ENCODE measurements at places on chromosomes 5 and 9.

DNA sequence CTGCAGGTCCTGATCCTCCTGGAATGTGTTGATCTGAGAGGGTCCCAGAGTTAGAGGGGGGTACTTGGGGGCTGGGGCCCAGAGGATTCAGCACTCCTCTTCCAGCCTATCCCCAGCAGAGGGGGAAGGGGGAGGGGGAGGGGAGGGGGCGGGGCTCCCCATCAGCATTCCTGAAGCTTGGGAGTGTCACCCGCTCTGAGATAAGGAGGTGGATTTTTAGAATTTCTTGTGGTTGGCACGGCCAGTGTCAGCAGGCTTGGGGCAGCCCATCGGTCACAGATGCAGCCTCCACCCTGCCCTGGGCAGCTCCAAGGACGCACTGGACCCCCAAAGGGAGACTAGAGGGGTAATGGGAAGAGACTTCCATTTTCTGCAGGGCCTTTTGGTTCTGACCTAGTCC lies 5.3 kb downstream of the FGF18 start:
- no peak for DNase-seq

DNA sequence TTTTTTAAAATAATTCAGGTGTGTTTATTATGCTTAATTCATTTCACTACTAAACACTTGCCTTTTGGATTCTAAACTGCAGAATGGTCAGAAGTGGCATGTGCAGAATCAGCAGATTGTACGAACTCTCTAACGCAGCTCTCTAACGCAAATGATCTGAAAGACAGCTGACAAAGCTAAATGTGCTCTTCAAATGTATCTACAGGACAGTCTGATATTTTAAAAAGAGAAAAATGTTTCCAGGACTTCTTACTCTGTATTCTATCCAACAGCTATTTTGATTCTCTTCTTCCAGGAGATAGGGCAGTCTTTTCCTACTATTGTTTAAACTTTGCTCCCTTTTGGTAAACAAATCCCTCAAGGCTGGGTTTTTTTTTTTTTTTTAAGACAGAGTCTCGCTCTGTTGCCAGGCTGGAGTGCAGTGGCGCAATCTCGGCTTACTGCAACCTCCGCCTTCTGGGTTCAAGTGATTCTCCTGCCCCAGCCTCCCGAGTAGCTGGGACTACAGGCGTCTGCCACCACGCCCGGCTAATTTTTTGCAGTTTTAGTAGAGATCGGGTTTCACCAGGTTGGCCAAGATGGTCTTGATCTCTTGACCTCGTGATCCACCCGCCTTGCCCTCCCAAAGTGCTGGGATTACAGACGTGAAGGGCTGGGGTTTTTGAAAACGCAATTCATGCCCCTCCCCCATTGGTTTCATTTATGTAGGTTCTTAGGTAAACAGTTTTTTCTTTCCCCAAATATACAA lies 1.2 kb downstream of the NMRK1 start:
- no peak for DNase-seq

DNA sequence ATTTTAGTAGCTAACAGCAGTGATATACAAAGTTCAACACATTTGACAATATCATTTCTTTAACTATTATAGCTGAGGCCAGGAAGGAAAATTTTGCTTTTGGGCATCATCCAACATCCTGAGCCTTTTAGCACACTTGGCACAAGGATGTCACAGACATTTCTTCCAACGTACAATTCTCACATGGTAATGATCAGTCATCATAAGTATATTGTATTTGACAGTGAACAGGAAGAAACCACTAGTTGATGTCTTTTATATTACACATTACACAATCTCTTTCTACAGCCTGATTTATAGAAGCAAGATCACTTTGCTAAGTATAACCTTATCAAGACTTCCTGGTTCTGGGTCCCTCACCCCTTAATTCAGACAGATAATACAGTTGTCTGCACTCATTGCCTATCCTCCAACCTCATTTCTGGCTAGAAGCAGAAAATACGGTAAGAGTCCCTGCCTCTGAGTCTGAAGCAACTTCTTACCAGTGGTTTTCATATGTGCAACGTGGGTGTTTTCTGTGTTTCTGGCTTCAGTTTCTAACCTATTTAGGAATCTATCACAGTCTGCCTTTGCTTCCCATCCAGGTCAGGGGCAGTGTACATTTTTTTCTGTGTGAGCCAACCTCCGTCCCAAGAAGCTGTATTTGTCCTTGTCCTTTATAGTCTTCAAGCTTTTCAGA lies 167.8 kb downstream of the PAM start:
- DNase-seq: no peak

DNA sequence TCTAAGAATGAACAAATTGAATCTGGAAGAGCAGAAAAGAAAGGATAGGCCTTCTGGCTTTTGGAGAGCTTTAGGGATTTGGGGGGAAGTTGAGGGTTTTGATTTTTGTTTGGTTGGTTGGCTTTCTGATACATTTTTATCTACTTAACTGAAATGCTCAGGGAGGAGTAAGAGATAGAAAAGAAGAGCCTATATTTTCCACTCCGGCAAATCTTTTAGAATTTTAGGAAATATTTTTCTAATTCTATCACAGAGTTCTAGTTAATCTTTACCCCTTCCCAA lies 25.8 kb upstream of the FST start:
- no peak for DNase-seq

- DNase-seq: no peak
These were observed 5.3 kb downstream of the FBXW2 start for GRCh38 chr9:120787933-120788332.

GRCh38 chr5:154743812-154744211 lies 11.4 kb upstream of the LARP1 start:
- no peak for DNase-seq

DNA sequence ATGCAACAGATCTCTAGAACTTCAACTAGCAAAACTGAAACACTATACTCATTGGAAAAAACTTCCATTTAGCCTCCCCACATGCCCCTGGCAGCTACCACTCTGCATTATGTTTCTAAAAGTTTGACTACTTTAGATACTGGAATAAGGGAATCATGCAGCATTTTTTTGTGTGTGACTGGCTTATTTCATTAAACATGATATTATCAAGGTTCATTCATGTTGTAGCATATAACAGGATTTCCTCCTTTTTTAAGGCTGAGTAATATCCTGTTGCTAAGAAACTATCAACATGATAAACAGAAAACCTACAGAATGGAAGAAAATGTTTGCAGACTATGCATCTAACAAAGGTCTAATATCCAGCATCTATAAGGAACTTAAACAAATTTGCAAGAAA lies 597.9 kb downstream of the DMRTA1 start:
- no peak for DNase-seq

All from CD4-positive, alpha-beta T cell treated with Interleukin-21 for 1 hour (primary cell).